ENCODE measurements at places on chromosomes 3 and 15.

DNA sequence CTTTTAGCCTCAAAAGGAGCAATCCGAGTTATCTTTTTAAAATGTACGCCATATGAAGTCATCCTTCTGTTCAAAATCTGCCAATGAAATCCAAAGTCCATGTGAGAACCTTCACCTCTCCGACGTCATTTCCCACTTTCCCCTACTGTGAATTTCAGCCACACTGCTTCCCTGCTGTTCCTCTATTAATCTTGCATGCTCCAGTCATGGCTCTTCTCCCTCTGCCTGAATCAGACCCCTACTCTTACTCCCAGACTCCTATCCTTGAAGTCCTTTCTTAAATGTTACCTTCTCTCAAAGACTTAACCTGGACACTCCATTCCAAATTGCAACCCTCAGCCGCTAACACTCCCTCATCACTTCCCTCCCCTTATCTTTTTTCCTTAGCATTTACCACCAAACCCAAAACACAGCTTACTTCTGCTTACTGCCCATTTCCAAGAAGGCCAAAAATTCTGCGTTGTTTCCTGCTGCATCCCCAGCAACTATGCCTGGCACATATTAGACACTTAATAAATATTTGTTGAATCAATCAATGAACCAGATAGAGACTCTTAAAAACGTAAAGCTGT lies 1.2 kb downstream of the NKIRAS1 start:
- DNase-seq, result no peak

DNA sequence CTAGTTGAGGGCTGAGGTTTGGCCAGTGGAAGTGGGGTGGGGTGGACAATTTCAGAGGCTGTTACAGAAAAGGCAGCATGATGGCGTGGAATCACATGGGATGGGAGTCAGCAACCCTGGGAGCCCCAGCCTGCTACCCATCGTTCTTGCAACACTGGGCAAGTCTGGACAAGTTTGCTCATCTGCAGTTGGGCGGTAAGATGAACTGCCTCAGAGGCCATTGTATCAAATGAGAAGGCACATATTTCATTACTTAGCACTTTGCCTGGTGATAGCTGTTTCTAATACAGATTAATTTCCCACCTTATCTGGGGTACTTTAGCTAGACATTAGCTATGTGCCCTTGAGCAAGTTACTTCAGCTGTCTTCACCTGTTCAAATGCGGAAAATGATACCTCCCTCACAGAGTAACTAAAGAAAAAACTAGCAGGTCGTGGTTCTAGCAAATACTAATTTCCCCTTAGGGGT lies 248.9 kb downstream of the THSD4 start:
- DNase-seq, result no peak

DNA sequence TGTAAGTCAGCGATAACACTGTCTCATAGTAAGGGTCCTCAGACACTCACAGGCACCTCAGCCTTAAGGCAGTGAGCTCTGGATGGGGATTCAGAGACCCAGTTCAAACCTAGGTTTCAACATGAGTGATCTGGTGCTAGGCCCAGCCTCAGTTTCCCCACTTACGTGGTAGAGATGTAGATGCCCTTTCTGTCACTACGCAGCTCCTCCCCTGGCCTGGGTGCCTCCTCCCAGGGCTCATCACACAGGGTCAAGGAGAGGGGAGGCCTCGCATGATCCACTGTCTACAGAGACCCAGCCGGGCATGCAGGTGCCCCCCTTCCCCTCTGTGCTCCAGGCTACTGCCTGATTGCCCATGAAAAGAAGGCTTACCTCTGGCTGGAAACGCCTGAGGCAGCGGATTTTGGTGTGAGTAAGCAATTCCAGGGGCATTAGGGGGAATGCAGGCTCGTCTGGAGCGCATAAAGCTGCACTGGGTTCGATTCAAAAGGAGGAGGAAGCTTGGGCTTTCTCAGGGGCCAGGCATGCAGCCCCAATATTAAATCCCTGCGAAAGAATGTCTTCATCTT lies 69.8 kb upstream of the ANKRD34C start:
- DNase-seq, result no peak

GRCh38 chr15:67401336-67401735 lies 119.6 kb upstream of the C15orf61 start:
- DNase-seq, result no peak

DNA sequence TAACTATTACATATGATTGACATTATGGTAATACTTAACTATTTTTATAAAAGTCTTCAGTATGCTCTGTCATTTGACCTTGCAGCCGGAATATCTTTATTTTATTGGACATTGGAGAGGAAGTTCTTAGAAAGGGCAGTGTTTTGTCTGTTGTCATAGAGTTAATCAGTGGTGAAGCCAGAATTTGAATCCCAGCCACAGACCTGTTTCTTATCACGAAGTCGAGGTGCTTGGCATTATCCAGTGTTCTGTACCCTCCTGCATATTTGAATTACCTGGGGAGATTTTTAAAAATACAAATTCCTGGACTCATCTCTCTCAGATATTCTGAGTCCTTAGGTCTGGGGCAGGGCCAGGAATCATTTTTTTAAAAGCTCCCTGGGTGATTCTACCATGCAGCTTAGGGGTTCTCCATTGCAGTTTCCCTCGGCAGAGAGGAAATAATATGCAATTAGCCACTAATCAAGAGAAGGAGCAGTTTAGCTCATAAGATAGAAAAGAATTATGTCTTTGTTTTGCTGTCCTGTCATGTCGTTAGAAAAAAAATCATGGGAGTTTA lies 195.6 kb upstream of the CFAP20DC start:
- DNase-seq, result no peak

DNA sequence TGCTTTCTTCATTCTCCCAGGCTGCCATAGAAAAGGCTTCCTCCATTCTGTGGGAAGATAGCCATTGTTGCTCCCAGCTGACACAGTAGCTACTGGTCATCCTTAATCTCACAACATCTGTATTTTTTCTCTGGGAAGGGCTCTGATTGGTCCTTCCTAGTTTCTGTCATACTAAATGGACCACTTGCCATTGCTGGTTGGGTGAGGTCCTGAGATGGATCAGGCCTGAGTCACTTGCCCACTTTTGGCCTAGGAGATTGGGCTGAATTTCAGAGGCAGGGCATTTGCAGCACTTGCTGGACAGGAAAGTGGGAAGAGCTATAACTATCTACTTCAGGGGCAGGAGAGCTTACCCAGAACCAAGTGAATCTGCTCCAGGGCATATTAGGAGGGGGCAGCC lies 106.5 kb upstream of the PROK2 start:
- no peak for DNase-seq

DNA sequence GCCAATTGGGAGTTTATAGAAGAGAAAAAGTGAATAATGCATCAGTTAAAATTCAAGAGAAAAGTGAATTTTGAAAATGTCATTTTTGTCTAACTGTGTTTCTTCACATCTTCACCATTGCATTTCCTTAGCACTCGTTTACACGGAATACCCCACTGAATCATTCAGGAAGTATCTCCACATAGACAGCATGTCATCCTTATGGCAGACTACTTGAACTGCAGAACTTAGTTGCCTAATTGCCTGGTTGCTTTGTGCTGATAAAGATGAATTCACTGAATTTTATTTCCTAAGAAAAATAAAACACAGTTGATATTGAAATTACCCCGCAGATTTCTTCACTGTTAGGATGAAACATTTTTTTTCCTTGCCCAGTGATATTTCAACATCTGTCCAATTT lies 627.1 kb downstream of the ROBO1 start:
- DNase-seq, result no peak

- DNase-seq, result peak; percentile 47
Observed at GRCh38 chr3:72123908-72124441, 339.0 kb upstream of the PROK2 start.

DNA sequence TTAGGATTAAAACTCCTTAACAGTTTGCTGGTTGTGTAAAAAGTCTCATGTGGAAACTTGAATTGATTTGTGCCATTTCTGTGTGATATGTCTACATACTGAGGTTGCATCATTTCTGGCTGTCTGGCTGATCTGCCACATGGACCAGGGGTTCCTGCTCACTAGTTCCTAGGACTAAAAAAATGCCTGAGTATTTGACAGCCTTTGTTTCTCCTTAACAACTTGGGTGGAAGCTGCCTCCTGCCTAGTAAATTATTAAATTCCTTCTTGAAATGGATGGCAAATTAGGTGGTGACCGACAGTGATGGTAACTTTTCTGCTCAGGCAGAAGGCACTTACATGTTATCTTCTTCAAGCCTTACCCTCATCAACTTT lies 226.9 kb upstream of the MRPL3 start:
- DNase-seq, result no peak

- DNase-seq, result no peak
Observed at GRCh38 chr3:27714146-27714526, 8.0 kb downstream of the EOMES start.

DNA sequence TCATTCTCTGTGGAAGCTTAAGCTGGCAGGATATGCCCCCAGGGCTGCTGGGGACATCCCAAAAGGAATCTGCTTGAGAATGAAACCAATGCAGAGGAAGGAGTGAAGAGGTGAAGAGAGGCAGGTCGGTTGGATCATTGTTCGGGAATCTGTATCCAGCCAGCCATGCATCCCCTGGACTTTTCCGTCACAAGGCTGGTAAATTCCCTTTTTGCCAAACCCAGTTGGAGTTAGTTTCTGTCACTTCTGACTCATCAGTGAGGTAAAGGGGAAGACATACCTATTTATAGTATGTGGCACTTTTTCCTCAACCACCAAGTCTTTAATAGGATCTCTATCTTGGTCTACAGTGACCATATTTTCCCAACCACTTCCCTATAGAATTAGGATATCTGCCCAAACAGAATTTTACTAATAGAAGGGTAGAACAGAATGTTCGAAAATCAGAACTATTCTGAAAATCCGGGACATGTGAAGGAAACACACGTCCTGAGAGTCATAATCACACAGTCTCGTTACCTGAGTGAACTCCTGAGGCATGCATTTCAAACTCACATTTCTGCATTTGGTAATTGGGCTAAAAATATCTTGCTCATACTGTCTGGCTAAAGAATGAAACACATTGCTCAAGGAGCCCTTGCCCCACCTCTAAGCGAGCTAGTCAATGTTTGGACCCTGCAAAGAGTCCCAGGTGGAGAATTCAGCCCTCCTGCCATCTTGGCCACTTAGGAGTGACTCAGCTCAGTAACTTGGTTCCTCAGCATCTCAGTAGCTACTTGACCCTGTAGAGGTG lies 289.7 kb upstream of the ADAMTS9 start:
- DNase-seq, result no peak

DNA sequence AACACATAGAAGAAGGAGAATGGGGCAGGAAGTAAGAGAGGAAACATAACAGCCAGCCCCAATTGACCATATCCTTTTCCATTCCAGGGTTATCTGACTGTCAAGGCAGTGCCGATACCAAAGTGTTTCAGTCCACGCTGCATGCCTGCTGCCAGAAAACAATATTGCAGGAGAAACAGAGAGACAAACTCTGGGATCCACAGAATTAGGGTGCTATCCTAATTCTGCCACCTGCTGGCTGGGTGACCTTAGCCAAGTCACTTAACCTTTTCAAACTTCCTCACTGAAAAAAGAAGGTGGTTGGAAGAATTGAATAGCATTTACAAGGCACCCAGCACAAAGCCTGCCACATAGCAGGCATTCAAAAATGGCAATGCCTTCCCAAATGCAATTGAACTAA lies 32.0 kb downstream of the GLB1 start:
- peak; percentile 58 for DNase-seq

- DNase-seq, result peak; percentile 17
Observed at GRCh38 chr3:192812743-192813383, 85.5 kb upstream of the FGF12 start.

GRCh38 chr3:197327701-197328100 lies 29.3 kb upstream of the DLG1 start:
- DNase-seq, result no peak

DNA sequence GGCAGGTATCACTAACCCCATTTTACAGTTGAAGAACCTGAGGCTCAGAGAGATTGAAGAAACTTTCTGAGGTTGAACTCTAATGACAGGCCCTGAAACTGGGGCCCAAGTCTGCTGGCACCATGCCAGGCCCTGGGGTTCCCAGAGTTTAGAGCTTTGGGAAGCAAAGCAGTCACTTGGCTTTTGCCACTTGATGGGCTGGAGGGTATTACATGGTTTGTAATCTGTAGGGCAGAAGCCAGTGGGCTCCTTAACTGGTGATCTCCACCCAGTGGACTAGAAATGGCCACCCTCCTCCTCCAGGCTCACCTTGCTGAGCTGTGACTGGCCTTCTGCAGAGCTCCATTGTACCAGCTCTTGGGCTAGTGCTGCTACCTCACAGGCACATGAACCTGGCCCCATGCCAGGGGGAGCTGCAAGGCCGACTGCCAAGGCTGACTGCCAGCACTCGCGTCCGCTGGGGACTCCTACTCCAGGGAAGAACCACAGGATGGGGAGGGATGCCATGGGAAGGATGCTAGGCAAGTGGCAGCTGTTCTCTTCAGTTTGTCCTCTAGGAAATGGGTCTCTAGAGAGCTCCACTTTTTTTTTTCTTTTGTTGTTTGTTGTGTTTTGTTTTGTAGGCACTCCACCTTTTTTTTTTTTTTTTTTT lies 104.8 kb downstream of the ETFA start:
- DNase-seq, result no peak

DNA sequence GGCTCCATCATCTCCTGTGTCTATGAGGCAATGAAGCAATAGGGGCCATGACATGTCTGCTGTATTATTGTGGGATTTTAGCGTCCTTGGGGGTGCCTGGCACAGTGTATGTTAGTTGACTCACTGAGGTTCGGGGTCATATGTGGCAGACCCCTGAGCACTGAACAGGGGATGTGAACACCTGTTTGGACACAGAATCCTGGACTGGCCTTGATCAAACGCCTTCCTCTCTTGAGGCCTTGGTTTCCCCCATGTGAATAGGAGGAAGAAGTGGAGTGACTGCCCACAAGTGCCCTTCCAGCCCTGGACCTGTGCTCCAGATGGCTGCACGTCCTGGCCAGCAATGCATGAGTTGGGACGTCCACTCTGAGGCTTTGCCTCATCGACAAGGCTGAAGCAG lies 84.2 kb downstream of the HMG20A start:
- no peak for DNase-seq

DNA sequence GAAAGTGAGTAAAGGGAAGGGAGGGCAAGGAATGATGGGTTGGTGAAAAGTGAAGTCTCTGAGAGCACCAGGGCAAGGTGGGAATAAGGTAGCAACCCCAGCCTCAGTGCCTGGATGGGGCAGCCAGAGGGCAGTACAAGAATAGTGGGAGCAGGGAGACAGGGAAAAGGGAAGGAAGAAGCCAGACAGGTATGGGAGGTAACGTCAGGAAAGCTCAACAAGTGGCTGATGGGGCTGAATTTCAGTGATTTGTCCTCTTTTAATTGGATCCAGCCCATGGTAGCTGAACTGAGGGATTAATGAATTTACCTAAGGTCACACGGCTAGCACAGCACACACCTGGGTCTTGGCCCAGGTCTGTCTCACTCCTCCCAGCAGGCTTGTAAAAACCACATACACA lies 12.6 kb downstream of the RORA start:
- no peak for DNase-seq

DNA sequence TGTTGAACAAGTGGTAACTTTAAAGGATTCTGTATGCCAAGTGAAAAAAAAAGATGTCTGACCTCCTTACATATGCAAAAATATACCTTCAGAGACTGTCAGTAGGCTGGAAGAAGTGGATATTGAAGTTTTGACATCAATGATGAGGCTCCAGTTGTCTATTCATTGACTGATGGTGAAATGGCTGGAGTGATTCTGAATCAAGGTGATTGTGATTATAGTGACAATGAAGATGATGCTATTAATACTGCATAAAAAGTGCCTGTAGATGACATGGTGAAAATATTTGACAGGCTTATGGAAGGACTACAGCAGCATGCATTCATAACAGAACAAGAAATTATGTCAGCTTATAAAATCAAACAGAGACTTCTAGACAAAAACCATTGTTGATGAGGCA lies 4.1 kb downstream of the CCR8 start:
- DNase-seq, result no peak
